ENCODE measurements at places on chromosomes 5 and 9.

GRCh38 chr5:146116361-146116760, 11.0 kb upstream of the PLAC8L1 start:
- no peak for DNase-seq

DNA sequence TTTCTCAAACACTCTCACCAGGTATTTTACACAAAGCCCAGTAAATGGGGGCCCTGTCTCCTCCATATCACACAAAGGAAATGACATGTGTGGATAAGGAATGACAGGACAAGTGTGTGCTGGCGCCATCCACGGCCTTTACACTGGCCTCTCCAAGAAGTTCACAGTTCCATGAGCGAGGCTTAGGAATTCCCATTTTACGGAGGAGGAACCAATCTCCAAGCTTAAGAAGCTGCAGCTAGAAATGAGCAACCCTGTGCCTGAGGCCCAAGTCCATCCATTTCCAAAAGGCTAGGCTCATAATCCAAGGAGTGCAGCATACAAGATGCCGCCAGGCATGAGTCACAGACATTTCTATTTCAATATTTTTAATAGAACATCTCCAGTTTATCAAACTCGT, 203.4 kb downstream of the AUH start:
- no peak for DNase-seq

DNA sequence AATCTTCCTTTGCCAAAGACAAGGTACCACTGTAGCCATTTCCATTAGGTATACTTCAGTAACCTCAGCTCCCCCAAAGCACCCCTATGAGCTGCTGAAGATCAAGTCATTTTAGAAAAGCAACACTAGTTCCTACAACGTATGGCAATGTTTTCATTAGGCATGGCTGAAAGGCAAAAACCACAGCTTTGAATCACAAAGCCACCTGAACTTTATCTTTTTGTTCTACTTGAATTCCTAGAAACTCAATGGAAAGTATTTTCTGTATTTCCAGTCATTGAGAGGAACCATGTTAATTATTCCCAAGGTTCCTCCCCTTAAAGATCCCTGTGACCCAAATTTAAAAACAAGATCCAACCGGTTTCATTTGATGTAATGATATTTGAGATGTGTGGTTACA, 152.1 kb downstream of the EFNA5 start:
- no peak for DNase-seq

DNA sequence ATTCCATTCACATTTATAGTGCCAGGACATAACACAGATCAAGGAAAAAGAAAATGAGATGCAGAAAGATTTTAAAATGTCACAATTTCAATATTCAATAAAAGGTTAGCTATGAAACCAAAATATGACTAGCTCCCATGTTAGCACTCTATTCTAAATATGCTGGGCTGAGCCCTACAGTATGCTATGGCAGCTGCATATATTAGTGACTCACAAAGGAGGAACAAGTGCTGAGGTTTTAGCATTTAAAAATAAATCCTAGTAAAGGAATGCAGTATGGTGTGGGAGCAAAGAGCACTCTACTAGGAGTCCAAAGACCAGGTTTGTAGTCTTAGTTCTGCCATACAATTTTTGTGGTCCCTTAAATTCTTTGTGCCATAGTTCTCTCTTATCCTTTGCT, 118.4 kb downstream of the OXCT1 start:
- no peak for DNase-seq

GRCh38 chr5:157456301-157456700, 3.7 kb upstream of the NIPAL4 start:
- no peak for DNase-seq

DNA sequence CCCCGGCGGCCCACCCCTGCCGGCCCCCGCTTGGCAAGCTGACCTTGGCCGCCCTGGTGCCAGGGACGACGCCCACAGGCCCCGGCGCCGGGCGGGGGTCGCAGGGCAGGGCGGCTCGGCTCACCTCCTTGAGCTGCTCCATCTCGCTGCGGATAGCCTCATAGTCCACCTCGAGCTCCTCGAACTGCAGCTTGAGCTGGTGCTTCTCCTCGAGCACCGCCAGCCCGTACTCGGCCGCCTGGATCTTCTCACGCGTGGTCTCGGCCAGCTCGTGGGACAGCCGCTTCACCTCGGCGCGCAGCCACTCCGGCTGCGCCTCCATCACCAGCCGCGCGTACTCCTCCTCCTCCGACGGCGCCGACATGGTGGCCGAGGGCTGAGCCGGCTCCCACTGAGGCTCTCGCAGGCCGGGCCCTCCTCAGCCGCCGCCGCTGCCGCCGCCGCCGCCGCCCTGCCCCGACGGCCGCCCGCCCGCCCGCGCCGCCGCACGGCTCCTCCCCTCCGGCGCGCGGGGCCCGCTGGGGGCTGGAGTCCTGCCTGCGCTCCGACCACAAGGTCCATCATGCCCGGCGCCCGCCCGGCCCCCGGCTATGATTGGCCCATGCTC, at the start of gene BICD2:
Gene BICD2, minus strand, starts transcription at position 453 of the 607 bp plus-strand sequence. Its CDS starts 89 bp downstream, at position 364.
- no peak for DNase-seq

- DNase-seq: peak; percentile 5
Measured at GRCh38 chr5:64977779-64978178, 209.0 kb downstream of the CWC27 start.

DNA sequence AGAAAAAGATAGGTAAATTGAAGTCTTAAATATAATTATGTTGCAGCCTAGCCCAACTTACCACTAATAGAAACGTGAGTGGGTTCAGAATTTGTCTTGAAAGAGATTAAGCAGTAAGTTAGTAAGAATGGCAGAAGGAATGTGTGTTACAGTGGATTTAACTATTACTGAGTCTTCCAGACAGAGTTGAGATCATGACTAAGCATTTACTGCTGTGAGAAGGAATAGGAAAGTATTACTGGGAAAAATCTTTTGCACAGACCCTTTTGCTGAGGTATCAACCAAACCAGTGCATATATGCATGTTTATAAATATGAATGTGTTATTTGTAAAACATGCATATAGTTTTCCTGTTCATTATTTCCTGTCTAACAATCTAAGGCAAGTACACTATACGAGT, 112.8 kb upstream of the EFNA5 start:
- DNase-seq: no peak

GRCh38 chr9:110114086-110114858, 93.7 kb downstream of the C9orf152 start:
- DNase-seq: peak; percentile 56

DNA sequence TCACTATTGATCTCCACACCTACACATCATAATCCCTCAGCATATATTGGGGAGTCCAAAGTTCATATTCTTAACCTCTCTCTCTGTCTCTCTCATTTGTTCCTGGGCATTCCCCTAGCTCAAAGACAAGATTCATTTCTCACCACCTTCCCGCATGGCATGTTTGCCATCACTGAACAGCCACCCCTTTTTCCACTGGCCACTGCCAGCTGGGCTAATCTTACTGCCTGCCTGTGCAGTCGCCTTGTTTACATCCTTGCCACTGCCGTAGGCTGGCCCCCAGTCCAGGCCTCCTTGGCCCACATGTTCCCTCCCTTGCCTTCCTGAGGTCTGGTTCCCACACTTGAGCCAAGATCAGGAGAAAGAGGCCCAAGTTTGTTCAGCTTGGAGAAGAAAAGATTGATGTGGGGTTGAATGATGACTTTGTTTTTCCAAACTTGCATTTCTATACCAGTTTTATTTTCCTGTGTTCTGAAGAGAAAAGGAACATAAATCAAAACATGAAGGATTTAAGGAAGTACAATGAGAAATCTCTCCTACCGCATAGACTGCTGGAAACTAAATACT, 80.2 kb downstream of the PLAC8L1 start:
- no peak for DNase-seq

DNA sequence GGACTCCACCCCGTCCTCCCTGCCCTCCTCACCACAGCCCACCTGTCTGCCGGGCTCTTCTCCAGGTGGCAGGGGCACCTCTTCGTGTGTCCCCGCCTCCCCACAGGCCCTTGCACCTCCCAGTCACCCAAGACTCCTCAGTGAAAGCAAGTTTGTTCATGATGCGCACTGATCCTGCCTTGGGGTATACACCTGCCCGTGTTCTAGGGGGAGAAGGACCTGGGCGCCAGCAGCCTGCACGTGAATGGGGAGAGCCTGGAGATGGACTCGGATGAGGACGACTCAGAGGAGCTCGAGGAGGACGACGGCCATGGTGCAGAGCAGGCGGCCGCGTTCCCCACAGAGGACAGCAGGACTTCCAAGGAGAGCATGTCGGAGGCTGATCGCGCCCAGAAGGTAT, 124.9 kb downstream of the EHMT1 start:
- DNase-seq: no peak

DNA sequence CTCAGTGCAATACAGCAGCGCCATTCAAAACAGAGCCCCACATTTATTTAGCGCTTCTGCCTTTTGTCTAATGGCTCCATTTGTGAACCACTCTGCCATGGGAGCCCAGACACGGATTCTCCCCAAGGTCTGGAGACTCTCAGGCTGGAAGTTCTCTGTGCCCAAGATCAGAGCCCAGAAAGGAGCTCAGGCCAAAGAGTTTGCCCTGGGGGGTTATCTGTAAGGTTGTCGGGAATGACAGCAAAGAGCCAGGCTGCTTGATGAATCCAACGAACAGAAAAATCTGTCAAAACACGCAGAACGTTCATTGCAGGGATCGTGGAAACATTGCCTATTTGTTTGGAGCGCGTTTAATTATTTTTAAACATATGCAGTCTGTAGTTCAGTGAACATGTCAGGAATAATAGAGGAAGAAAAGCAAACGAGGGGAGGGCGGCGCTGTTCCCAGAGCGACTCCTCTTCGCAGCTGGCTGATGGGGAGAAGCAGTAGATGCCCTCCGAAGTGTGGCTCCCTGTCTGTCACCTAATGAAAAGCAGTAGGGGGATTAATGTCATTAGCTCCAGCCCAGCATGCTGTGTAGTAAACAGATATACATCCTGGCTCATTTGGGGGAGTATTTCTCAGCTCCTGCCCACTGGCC, 464.9 kb upstream of the MPDZ start:
- no peak for DNase-seq

GRCh38 chr9:114082017-114082762, 4.1 kb upstream of the AMBP start:
- DNase-seq: peak; percentile 86

DNA sequence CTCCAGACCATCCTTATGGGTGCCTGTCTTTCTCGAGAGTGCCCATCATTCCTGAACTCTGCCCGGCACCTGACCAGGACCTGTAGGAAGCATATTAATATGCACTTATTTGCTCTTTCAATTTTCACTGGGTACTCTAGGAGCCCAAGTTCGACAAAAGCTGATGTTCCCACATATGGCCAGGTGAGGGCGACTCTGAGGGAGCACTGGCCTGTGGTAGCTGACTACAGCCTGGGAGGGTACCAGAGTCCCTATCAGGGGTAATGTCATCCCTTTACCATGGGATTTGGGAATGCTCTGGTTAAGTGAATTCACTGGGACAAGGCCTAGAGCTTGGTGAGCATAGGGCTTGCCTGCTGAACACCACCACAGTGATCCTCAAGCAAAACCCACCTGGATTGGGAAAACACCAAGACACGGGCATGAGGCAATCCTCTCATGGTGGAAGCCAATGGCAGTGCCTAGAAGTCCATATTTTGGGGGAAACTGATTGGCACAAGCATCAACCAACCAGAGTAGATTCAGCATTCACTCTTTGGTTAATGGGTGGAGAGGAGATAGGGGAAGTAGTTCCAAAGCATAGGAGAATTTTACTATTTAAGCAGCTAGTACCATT, 112.2 kb downstream of the MTX3 start:
- DNase-seq: peak; percentile 16

- no peak for DNase-seq
Measured at GRCh38 chr9:113630386-113631136, 167.0 kb downstream of the RGS3 start.

- no peak for DNase-seq
Measured at GRCh38 chr5:102624405-102624804, 125.6 kb upstream of the SLCO6A1 start.

- DNase-seq: no peak
Measured at GRCh38 chr5:312845-313244, 8.7 kb upstream of the AHRR start.

DNA sequence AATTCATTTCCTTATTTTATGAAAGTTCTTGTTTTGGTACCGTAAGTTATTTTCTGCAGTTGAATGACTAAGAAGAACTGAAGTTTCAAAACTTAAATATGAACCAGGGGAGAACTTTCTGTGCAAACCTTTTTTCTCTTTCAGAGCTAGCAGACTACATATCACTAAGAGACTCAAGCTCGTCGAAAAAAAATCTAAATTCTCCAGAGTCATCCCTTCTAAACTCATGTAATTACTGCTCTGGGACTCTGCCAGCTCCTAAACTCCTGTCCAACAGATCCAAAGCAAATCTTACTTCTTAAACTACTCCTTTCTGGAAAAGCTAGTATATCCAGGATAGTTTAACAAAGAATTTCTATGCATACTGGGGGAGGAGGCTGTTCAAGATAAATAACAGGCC, 87.0 kb upstream of the NR5A1 start:
- DNase-seq: no peak

- no peak for DNase-seq
Measured at GRCh38 chr5:146732962-146733361, 145.6 kb downstream of the PPP2R2B start.

GRCh38 chr9:16787724-16788123, 82.7 kb downstream of the BNC2 start:
- no peak for DNase-seq
